Glomerular endothelial cell (primary cell): ENCODE measurements at places on chromosomes 1 and 21. TPM values are rescaled to one million over a fixed set of nuclear protein-coding genes. Genes with fewer than 3 reads are reported as not detected.

- no peak for DNase-seq
Measured at GRCh38 chr1:202291961-202292712, 49.6 kb downstream of the UBE2T start.

- no peak for DNase-seq
Measured at GRCh38 chr1:12166834-12167492, at the start of gene TNFRSF1B. Gene TNFRSF1B, plus strand, starts transcription at chr1:12166991. Its CDS starts 101 bp downstream, at chr1:12167092.

DNA sequence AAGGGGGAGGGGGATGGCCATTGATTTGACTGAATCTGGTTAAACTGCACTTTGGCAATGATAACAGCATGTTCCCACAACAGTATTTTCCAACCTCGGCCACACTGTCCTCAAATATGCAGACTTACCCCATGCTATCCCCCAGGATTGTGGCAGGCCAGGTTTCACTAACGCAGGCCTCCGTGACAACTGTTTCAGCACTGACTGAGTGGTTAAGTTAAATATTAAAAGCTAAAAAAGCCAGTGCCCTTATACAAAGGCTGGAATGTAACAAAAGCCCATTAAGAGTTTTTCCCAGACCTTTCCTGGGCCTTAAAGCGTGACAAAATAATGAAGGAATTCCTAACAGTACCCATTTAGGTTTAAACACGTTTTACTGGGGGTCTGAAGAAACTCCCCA, 202.9 kb downstream of the USP25 start:
- no peak for DNase-seq

ANKRD45 gene
- 0.64 TPM in 1 of 2 replicates, not detected in the other for total RNA-seq

GRCh38 chr21:21997390-21998333, 999.5 kb downstream of the NCAM2 start:
- no peak for DNase-seq

DNA sequence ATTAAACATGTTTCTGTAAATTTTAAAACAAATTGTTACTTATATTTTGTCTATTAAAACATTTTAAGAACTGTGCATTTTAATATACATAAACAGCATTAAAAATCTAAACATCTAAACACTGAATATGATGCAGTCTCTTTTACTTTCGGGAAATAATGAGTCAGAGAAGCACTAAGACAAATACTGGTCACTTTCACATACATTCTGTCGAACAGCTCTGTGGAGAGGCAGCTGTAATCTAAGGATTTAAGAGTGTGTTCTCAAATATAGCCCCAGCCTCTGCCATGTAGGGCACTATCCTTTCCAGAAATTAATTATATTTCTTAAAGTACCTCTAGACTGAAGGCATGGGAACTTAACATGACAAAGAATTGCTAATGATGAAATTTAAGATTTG, 89.6 kb upstream of the PTGFR start:
- DNase-seq = no peak

CFAP45 gene
- 0.53 and 0.73 TPM in 2 replicates for total RNA-seq

DNA sequence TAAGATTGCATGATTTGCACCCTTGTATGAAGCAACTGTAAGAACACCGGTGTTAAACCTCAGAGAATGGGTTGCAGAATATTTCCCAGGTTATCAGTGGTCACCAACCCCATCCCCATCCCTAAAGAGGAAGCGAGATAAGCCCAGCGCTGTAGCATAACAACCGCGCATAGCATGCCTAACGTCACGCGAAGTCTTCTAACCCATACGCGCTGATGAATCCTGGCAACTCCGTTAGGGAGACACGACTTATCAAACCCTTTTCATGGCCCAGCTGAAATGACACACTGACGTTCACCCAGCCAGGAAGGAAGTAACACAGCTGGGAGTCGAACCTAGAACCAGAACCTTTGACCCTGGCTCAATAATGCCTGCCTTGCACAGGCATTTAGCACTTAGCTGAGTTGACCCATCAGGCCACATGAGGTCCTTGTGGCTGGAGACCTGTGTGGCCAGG, 24.2 kb downstream of the TMEM51 start:
- peak; percentile 65 for DNase-seq

GRCh38 chr1:54571803-54572541, 23.9 kb downstream of the ACOT11 start:
- no peak for DNase-seq
